ENCODE measurements at places on chromosomes 7 and 10.

DNA sequence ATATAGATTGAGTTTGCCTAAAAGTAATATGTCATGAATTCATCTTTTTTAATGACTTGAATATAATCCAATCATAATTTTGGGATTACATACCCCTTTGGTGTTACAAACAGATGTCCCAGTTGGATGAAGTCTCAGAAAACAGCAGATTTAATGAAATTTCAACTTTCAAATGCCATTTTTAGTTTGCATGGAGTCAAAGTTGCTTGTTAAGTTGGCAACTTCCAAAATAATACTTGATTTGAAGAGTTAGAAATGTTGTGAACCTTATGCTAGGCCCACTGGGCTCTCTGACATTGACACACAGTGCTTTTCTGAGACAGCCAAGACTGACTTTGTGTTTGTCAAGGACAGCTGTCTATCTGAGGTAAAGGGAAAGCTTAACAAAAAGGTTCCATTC, 248.1 kb downstream of the KIF20B start:
- DNase-seq: no peak

DNA sequence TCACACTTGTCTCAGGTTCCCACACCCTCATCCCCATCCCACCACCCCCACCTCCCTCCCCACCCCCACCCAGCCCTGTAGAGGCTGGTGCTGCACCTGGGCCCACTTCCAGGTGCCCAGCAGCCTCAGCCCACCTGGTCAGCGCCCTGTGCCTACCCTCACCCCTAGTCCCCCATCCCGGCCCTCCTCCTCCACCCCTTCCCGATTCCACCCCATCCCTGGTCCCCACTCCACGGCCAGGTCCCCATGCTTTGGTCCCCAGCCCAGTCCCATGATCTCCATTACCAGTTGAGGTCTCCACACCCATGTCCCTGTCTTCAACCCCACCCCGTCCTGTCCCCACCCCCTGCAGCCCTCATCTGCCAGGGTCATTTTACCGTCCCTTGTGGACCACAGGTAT, 24.6 kb upstream of the CNPY1 start:
- no peak for DNase-seq

- no peak for DNase-seq
Observed at GRCh38 chr7:105990727-105991453, 27.8 kb downstream of the CDHR3 start.

- no peak for DNase-seq
Observed at GRCh38 chr10:22686347-22686746, 28.0 kb downstream of the PIP4K2A start.

GRCh38 chr10:13739183-13739582, 152.4 kb downstream of the PRPF18 start:
- no peak for DNase-seq

GRCh38 chr10:127153181-127153580, 43.2 kb downstream of the INSYN2A start:
- DNase-seq: no peak

GRCh38 chr7:82390936-82391335, 52.6 kb downstream of the CACNA2D1 start:
- no peak for DNase-seq

- DNase-seq: no peak
Observed at GRCh38 chr10:49688920-49689319, 9.5 kb downstream of the C10orf53 start.

- no peak for DNase-seq
Observed at GRCh38 chr7:36209814-36210183, 56.7 kb downstream of the EEPD1 start.

- peak; percentile 26 for DNase-seq
Observed at GRCh38 chr10:69180525-69181204, 631 bp downstream of the SUPV3L1 start.

GRCh38 chr7:158911145-158911544, 54.8 kb downstream of the DYNC2I1 start:
- DNase-seq: no peak

DNA sequence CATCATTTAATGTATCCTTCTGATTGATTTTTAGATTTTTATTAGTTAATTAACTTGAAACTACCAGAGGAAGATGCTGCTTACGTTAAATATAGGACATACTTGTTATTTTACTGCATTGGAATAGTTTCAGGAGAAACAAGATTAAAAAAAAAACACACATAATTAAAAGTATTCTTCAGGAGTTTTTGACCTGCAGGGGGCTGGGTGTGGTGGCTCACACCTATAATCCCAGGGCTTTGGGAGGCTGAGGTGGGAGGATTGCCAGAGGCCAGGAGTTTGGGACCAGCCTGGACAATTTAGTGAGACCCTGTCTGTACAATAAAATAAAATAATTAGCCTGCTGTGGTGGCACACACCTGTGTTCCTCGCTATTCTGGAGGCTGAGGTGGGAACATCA, 10.7 kb downstream of the CBLL1 start:
- DNase-seq: no peak

- DNase-seq: no peak
Observed at GRCh38 chr7:95996174-95996573, 223.8 kb downstream of the DYNC1I1 start.

GRCh38 chr7:134289423-134289822, 27.3 kb downstream of the SLC35B4 start:
- no peak for DNase-seq

DNA sequence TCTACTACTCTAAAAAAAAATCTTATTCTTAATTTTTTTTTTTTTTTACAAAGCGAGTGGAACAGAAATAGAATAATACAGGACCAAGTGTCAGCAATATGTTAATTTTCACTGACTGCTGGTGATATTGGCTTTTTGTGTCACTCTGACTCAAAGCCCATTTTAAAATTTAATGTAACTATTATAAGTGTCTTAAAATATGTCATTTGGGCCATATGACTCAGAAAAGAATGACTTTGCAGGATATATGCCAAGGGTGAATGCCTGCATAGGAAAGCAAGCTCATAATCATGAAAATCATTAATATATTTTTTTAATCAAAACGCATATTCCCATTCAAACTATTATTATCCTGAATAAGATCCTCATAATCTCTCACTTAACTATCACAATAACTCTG, 149.2 kb downstream of the GNAT3 start:
- DNase-seq: no peak

- no peak for DNase-seq
Observed at GRCh38 chr10:78551184-78552005, 517.4 kb upstream of the ZMIZ1 start.

DNA sequence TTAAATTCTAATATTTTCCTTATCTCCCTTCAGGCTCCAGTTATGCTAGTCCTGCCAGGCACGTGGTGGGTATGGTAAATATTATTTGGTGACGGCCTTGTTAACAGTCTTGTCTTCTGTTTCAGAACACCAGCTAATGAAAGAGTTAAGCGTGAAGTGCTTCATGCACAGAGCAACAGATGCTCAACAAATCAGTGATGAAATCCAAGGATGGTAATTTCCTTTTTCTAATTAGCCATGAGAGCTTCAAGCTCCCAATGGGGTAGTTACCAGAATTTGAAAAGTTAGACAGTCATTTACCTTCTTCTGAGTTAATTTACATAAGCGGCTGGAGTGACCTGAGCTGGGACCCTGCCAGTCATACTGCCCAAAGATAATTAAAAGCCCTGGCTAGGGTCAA, 1.9 kb upstream of the OTUD1 start:
- DNase-seq: no peak

GRCh38 chr7:88347517-88347916, 40.8 kb upstream of the STEAP4 start:
- no peak for DNase-seq

- no peak for DNase-seq
Observed at GRCh38 chr10:53123311-53123710, 350.7 kb upstream of the MBL2 start.

DNA sequence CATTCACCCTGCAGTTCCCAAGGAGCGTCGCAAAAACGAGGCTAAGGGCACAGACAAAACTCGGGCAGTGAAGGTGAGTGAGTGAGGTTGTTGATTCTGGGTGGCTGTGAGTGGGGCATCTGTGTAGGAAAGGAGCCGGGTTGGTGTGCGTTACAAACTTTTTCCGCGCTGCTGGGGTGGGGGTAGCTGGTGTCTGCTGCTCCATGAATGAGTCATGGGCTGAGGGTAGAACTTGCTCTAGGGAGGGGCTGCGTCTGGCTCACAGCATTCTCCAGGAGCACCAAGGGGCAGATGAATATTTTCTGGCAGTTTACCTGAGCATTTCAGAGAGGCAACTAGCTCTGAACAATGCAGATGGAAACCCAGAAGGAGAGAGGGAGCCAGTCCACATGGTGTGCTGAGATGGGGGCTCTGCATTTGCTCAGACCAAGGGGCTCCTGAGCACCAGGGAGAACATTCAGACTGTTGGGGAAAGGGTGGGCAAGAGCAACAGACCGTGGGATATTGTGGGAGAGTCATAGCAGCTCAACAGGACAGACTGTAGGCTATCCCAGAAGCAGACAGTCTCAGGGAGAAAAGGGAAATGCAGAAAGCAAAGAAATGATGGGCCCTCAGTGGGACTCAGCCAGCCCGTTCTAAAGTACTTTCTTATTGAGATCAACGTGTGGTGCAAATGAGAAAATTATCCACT, 18.8 kb downstream of the NOBOX start:
- DNase-seq: no peak

GRCh38 chr10:12427276-12427675, 77.9 kb downstream of the CAMK1D start:
- DNase-seq: no peak
